ENCODE measurements at places on chromosomes 1 and 21.

DNA sequence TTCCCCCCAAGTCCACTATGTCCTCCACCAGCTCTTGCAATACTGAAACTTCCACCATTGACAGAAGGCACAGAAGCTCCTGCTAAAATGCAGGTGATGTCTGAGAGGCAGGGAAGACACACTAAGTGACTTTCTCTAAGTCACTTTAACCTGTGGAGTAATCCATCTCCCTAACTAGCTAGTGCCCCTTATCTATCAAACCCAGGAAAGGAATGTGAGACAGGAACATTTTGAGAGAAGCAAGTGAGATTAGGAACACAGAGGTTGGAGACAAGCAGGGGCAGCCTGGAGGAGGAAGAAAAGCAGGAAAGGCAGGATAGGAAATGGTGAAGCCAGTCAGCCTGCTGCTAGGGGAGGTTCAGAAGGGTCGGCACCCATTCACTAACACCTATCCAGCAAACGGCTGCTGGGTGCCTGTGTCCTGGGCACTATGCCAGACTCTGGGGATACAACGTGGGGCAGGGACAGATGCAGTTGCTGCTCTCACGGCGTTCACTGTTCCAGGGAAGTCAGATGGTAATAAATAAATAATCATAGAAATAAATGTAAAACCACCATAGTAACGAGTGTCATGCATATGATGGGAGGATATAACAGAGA is 7.0 kb downstream of the GPA33 start:
- H3K4me1 ChIP-seq: peaks cover 11% of the 10 kb centered on the region
- no peaks in the 10 kb centered on the region for H3K27me3 ChIP-seq
- H3K36me3 ChIP-seq: no peaks in the 10 kb centered on the region

DNA sequence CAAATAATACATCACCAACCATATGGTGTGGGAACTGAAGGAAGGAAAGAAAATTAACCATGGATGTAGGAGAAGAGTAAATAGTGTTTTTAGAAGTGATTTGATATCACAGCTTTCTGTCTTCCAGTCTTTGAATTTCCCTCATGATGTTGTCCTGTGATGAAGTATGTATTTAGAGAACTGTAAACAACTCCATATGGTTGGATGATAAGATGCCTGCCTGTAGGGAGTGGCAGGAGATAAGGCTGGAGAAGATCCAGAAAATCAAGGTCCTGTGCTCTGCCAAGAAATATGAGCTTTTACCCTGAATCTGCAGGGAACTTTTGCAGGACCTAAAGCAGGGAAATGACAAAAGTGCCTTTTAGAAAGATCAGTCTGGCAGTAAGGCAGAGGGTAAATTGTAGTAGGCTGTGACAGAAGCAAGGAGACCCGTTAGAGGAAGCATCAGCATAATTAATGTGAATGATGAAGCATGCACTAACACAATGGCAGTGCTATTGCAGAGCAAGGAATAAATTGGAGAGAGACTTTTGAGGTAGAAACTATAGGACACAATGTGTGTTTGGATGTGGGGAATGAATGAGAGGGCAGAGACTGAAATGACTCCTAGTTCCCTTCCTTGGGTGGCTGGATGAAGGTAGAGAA is 21.9 kb downstream of the CEPT1 start:
- H3K27me3 ChIP-seq: no peaks in the 10 kb centered on the region
- H3K27ac ChIP-seq: no peak overlapping the region
- no peak for DNase-seq
- H3K36me3 ChIP-seq: peaks cover 42% of the 10 kb centered on the region
- peaks cover 22% of the 10 kb centered on the region for H3K4me1 ChIP-seq
- no peak overlapping the region for H3K4me3 ChIP-seq

DNA sequence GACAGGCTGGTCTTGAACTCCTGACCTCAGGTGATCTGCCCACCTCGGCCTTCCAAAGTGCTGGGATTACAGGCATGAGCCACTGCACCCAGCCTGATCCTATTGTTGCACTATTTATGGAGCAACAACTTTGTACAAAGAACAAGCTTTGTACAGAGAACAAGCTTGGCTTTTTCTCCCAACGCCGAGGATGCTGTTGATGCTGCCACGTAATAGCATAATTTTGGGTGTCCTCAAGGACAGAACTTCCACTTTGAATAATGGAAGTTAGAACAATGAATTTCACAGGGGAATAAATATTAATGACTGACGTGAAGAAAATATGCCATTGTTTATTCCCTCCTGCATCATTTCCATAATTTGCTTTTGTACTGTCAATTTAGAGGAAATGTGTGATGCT is 12.8 kb upstream of the RBP7 start:
- H3K27ac ChIP-seq: no peak overlapping the region
- H3K27me3 ChIP-seq: no peaks in the 10 kb centered on the region
- H3K4me1 ChIP-seq: no peaks in the 10 kb centered on the region
- DNase-seq: no peak
- no peak overlapping the region for H3K4me3 ChIP-seq
- H3K36me3 ChIP-seq: peaks cover 17% of the 10 kb centered on the region

DNA sequence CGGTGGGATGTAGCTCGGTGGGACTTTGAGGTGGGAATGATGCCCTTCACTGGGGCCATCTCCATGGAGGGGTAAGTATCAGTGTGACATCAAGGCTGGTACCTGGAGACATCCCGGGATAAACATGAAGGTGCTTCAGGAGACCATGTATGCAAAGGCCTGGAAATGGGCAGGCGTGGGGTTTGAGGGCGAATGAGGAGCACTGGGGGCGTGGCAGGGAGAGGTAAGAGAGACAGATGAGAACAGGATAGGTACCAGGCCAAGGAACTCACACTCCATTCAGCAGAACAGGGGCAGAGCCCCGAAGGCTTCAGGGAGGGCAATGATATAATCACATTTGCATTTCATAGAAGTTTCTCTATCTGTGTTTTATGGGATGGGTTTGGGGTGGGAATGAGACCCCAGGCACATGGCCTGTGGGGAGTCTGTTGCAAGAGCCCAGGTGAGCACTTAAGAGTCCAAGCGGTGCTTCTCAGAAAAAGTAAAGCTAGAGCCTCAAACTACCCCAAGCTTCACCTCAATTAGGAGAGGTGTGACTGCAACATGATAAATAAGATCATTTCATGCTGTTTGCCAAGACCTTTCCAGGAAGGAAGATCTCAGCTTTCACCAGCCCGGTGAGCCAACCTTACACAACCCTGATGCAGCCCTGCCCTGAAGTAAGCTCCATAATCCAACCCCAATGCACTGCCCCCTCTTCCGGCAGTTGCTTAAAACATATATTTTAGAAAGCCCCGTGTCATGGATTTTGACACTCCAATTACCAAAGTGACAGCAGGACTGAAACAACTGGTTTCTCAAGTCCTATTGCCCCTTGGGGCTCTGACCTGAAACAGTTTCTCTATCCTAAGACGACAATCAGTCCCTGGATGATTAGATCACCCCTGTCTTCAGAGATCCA is 7.4 kb downstream of the S100A9 start:
- H3K4me1 ChIP-seq: peaks cover 3% of the 10 kb centered on the region
- H3K4me3 ChIP-seq: no peak overlapping the region
- H3K36me3 ChIP-seq: no peaks in the 10 kb centered on the region
- H3K27me3 ChIP-seq: peaks cover 64% of the 10 kb centered on the region
- DNase-seq: no peak

DNA sequence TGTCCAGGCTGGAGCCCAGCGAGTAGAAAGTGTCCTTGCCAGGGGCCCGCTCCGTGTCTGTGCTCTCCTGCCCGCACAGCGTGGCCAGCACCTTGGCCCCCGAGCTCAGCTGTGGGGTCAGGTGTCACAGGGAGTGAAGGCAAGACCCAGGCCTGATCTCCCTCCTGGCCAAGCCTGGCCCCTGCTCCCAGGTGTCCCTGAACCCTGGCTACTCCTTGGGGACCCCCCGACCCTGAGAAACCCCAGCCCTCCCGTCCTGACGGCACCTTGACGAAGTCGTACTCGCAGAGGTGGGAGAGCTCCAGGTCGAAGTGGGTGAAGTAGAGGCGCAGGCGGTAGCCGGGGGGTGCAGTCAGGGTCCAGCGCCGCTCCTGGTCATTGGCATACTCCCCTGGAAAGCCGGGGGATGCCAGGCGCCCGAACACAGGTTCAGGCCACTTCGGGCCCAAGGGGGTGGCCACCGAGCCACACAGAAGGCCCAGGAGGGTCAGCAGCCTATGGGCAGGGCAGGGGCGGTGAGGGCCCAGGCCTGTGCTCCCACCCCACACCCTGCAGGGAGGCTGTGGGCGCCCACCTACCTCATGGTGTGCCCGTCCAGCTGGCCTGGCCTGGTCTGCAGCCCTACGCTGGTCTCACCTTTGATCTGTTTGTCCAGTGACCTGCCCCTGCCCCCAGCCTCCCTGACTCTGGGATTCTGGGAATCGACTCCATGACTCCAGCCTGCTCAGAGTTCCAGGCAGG is at the start of gene MASP2:
Gene MASP2 (minus strand): TSS at position 615 of the 741 bp plus-strand sequence. CDS start 32 bp downstream, at position 583.
- DNase-seq: no peak
- no peak within 1 kb of the TSS for H3K27ac ChIP-seq
- no peaks in the 10 kb centered on the region for H3K27me3 ChIP-seq
- no peaks in the 10 kb centered on the region for H3K4me1 ChIP-seq
- no peak within 1 kb of the TSS for H3K4me3 ChIP-seq

DNA sequence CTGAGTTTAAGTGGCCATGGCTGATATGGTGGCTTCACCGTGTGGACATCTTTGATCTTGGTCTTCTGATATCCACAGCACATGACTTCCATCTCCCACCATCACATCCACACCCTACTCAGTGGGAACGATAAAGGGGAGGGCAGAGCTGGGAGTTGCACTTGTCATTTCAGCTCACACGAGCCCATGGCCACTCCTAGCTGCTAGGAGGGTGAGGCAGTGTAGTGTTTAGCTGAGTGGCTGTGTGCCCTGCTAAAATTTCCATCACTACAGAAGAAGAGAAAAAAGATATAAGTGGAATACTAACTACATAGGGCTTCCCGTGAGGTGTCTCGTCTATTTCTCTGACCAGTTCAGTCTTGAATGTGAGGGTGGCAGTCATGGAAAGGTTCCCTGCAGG is 123.3 kb upstream of the EDN2 start:
- no peak overlapping the region for H3K4me3 ChIP-seq
- no peaks in the 10 kb centered on the region for H3K27me3 ChIP-seq
- H3K27ac ChIP-seq: no peak overlapping the region
- no peaks in the 10 kb centered on the region for H3K36me3 ChIP-seq
- no peak for DNase-seq

GRCh38 chr21:35606146-35606545 is 454.2 kb downstream of the SETD4 start:
- no peak for DNase-seq
- H3K4me3 ChIP-seq: no peak overlapping the region
- no peaks in the 10 kb centered on the region for H3K36me3 ChIP-seq
- peaks cover 47% of the 10 kb centered on the region for H3K27me3 ChIP-seq

GRCh38 chr1:159120317-159120716 is 43.8 kb upstream of the AIM2 start:
- no peak overlapping the region for H3K27ac ChIP-seq
- H3K27me3 ChIP-seq: peaks cover 43% of the 10 kb centered on the region
- DNase-seq: no peak
- no peaks in the 10 kb centered on the region for H3K36me3 ChIP-seq
- peaks cover 7% of the 10 kb centered on the region for H3K4me1 ChIP-seq
- H3K4me3 ChIP-seq: no peak overlapping the region

- peaks cover 6% of the 10 kb centered on the region for H3K36me3 ChIP-seq
- H3K27me3 ChIP-seq: peaks cover 16% of the 10 kb centered on the region
Observed at GRCh38 chr1:6180707-6181311, 688 bp upstream of the CHD5 start.

DNA sequence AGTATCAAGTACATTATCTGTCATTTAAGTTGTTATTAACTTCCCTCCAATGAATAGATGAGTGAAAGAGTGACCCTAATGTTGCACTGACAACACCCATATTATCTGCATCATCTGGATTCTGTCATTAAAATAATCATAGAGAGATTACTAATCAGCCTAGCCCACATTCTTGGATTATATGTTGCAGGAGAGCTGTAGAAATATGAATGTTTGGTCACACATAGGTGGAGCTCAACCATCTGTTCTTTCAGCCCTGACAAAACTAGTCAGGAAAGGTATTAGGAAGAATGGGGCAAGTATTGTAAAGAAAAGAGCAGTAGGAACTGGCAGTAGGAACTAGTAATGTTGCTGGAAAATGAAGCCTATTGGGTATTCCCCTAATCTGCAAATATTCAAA is 15.4 kb downstream of the FLG2 start:
- no peaks in the 10 kb centered on the region for H3K36me3 ChIP-seq
- no peak for DNase-seq
- peaks cover 30% of the 10 kb centered on the region for H3K27me3 ChIP-seq
- H3K4me3 ChIP-seq: no peak overlapping the region
- no peak overlapping the region for H3K27ac ChIP-seq

GRCh38 chr1:42904434-42904833 is 54.2 kb downstream of the SLC2A1 start:
- no peaks in the 10 kb centered on the region for H3K36me3 ChIP-seq
- H3K27me3 ChIP-seq: peaks cover 17% of the 10 kb centered on the region

- H3K27me3 ChIP-seq: no peaks in the 10 kb centered on the region
- no peaks in the 10 kb centered on the region for H3K36me3 ChIP-seq
- peak overlapping the region; percentile 12 for H3K27ac ChIP-seq
- no peaks in the 10 kb centered on the region for H3K4me1 ChIP-seq
- DNase-seq: no peak
Observed at GRCh38 chr1:236214761-236215160, 67.0 kb downstream of the ERO1B start.

Measured in effector memory CD8-positive, alpha-beta T cell (primary cell).